Fibroblast of skin of back (primary cell): ENCODE measurements at places on chromosomes 7 and 10.

- DNase-seq = no peak
These were observed 73.1 kb upstream of the SAMD8 start for GRCh38 chr10:75038335-75038734.

DNA sequence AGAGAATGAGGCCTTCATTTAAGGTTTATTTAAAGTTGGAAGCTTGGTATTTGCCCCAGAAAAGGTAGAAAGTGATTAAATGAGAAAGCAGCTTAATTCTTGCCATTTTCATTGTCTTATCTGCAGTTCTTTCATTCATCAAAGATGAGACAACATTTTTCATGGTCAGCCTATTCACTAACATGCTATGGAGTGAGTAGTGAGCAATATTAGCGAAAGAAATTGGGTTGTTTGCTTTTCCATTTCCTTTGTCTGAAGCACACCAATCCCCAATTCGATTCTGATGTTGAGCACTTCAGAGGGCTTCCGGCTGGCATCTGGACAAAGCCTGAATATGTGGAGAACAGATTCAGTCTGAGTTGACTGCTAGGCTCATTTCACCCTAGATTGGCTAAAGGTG, 317.2 kb downstream of the BBS9 start:
- DNase-seq = peak; percentile 26

DNA sequence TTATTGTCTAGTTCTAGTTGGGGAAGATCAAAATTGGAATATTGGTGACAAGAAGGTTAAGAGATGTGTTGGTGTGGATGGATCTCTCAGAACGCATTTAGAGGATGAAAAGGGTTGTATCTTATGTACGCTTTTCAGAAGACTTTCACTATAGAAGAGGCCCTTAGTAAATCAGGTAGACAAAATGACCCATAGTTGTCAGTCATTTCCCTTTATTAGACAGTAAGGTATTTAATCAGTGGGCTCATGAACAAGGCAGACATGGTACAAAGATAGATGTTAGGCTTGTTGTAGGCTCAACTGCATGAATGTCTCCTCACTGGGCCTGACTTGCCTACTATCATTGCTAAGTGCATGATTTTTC, 359.2 kb downstream of the PHF14 start:
- DNase-seq = no peak

DNA sequence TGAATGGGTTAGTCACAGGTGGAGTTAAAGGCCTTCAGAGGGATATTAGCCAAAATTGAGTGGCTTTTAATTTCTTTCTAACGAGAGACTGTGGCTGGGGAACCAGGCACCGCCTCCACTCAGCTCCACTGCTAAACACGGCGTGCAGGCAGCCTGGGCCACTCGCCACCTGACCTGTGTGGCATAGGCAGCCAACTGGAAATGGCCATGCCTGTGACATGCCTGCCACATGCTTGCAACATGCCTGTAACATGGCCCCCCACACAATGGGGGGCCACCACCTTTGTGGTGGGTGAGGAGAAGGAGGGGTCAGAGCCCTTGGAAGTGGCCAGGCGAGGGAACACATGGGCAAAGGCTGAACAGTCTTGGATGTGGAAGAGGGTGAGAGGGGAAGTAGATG, 60.1 kb upstream of the PAX2 start:
- DNase-seq = no peak

GRCh38 chr7:51059504-51060142, 257.0 kb downstream of the COBL start:
- DNase-seq = no peak

GRCh38 chr10:62433181-62433692, 59.1 kb downstream of the ZNF365 start:
- peak; percentile 96 for DNase-seq

GRCh38 chr10:133453516-133454203, at the start of gene SCART1:
Gene SCART1 (plus strand): TSS chr10:133453945. CDS start chr10:133453998, 53 bp downstream.
- no peak for DNase-seq

GRCh38 chr7:103394566-103394965, 47.1 kb downstream of the PSMC2 start:
- no peak for DNase-seq
